ENCODE measurements at places on chromosomes 1 and 21.

GRCh38 chr1:14969006-14969405 lies 184.5 kb upstream of the TMEM51 start:
- DNase-seq: no peak

DNA sequence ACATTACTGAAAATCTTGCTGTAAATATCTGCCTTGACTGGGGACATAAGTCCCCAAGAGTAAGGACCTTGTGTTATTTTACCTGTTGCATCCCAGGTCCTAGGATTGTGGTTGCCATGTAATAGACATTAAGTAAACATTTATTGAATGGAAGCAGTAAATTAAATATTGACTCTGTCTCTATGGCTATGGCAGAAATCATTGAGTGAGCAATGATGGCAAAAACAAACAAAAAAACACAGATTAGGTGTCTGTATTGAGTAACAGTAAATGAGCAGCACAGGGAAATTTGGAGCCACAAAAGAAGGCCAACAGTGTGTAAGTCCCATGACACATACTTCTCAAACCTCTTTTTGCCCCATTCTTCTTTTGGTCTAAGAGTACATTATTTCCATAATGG lies 240.4 kb downstream of the NFIA start:
- DNase-seq: no peak

GRCh38 chr1:18748435-18748834 lies 111.0 kb downstream of the TAS1R2 start:
- DNase-seq: no peak

- DNase-seq: no peak
Measured at GRCh38 chr1:43604192-43604591, 45.8 kb upstream of the KDM4A start.

GRCh38 chr1:59071289-59071688 lies 225.6 kb upstream of the FGGY start:
- DNase-seq: no peak

DNA sequence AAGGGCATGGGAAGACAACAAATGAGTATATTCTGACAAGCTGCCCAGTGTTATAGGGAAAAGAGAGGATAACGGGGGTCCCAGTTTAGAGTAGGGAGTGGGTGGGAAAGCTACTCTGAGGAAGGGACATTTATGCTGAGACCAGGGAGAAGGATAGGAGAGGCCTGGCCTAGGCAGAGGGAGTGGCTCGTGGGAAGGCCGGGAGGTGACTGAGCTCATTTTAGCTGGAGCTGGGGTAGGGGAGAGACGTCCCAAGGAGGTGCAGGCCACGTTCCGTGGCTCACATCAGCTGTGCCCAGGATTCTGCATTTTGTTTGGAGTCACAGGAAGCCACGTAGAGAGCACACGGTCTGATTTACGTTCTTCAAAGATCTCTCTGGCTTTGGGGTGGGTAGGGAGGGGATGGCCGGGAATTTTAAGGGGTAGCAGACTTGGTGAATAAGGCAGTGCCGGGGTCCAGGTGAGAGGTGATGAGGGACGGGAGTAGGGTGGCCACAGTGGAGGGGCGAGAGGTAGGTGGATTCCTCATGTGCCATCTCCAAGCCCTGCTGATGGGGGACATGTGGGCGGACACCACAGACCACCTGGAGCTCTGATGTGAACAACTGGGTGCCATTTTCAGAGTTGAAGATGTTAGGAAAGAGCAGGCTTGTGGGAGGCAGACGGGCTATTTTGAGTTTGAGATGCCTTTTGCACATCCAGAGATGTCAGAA lies 4.7 kb downstream of the TINAGL1 start:
- DNase-seq: no peak

GRCh38 chr1:39177706-39178105 lies 26.8 kb upstream of the MACF1 start:
- no peak for DNase-seq

DNA sequence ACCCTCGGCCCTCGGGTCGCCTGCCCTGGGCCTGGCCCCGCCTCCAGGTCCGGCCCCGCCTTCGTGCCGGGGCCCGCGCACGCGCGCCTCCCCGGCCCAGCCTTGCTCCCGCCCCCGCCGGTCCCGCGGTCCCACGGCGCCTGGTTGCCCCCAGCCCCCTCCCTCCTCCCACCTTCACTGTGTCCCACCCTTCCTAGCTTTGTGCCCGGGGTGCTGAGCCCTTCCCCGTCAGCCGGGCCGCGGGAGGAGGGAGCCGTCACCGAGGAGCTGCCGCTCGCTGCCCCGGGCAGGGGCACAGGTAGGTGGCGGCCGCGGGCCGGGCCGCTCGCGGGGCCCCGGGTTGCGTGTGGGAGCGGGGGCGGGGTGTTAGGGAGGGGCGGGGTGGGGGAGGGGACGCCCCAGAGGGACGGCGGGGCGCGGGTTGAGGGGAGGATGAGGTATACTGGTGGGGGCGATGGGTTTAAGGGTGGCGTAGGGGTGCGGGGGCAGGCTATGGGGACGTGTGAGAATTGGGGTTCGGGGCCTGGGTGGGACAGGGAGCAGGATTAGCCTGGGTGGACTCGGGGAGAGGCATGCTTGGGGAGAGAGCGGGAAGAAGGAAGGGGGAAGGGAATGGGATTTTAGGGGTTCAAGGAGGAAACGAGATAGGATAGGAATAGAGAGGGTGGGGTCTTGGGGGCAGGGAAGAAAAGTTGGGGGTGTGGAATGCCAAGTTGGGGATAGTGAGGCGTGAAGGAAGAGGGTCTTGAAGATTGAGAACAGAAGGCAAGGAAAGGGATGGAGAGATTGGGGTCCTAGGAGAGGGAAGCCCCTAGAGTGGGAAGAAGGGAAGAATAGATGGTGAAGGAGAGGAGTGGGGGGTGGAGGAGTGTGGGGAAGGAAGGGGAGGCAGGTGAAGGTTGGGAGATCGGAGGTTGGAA lies at the start of gene LRRC42:
Gene LRRC42, plus strand, starts transcription at position 99 of the 920 bp plus-strand sequence. CDS start 5,650 bp downstream, outside the sequence.
- DNase-seq: no peak

- peak; percentile 48 for DNase-seq
Measured at GRCh38 chr1:151047591-151047924, at the start of gene C1orf56. TSS of gene C1orf56 (plus strand) at chr1:151047751. CDS start at chr1:151047848, 97 bp downstream.

DNA sequence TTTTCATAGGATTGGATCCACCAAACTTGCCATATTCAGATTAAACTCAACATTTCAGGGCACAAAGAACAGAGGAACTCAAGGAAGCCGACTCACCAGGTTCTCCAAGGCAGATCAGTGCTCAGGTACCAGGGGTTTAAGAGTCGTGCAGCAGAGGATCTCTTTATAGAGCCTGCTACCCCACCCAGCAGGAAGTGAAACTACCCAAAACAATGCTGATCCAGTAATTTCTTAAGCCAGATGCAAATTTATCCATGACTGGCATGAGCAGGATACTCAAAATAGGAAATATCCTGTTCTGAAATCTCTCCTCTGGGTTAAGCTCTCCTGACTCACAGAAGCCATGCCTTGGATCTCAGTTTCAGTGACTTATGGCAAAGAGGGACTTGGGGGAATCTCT lies at the start of gene SPRR2A:
Gene SPRR2A, minus strand, starts transcription at position 138 of the 400 bp plus-strand sequence. CDS start 777 bp downstream, outside the sequence.
- no peak for DNase-seq

- DNase-seq: no peak
Measured at GRCh38 chr21:43312011-43312410, 114.9 kb downstream of the SIK1 start.

GRCh38 chr1:5915587-5916571 lies 76.3 kb downstream of the NPHP4 start:
- no peak for DNase-seq

DNA sequence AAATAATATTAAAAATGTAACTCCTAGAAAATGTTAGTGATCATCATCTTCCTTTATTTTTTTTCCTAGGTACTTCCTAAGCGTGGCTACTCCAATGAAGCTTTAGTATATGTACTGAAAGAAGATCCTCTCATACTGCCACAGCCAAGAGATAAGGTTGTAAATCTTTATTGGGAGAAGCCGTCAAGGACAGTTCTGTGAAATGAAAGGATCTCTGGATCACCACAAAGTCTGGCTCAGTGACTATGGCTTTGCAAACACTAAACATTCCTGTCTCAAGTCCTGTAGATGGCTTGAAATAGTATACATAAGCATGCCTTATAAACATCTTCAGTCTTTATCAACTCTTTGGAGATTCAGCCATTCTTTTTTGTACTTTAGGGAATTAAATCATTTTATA lies 61.2 kb upstream of the DPH5 start:
- no peak for DNase-seq

DNA sequence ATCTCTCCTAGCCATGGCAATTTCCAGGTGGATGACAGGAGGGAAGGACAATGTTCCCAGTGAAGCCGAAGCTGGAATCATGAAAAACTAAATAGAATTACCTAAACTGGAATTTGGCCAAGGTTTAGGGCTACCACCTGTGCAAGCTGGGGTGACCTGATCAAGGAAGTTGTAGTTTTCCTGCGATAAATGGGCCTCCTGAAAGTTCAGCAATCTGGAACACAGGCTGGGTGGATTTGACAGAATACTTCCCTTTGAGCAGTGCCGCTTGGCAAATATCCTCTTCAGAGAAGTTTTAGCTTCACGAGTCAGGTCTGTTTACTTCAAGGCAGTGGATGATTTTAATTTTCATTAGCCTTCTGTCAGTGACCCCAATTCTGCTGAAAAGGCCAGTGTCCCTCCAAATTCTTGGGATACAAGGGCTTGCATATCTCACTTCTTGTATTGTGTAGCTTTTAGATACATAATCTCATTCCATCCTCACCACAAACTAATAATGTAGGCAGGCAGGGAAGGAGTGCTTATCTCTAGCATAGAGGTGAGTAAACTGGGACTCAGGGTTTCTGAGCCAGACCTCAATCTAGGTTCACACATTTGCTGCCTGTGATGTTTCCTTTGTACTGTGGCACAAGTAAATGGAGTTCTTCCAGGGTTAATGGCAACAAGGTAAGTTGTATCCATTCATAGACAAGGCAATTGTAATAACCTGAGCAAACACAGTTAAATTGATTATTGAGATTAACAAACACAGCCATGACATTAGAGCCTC lies 349.4 kb downstream of the NUF2 start:
- DNase-seq: no peak

GRCh38 chr1:222852326-222852725 lies 37.5 kb downstream of the DISP1 start:
- no peak for DNase-seq

GRCh38 chr1:203088441-203088840 lies 2.6 kb upstream of the MYOG start:
- DNase-seq: no peak

- DNase-seq: no peak
Measured at GRCh38 chr21:27586986-27587385, 620.1 kb upstream of the ADAMTS5 start.

- no peak for DNase-seq
Measured at GRCh38 chr1:196152086-196152485, 456.2 kb downstream of the KCNT2 start.

DNA sequence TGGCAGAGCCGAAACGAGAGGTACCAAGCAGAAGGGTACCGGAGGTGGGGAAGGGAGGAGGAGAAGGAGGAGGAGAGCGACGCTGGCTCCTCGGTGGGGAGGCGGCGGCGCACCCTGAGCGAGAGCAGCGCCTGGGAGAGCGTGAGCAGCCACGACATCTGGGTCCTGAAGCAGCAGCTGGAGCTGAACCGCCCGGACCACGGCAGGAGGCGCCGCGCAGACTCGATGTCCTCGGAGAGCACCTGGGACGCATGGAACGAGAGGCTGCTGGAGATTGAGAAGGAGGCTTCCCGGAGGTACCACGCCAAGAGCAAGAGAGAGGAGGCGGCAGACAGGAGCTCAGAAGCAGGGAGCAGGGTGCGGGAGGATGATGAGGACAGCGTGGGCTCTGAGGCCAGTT lies 32.4 kb downstream of the STYXL2 start:
- no peak for DNase-seq

DNA sequence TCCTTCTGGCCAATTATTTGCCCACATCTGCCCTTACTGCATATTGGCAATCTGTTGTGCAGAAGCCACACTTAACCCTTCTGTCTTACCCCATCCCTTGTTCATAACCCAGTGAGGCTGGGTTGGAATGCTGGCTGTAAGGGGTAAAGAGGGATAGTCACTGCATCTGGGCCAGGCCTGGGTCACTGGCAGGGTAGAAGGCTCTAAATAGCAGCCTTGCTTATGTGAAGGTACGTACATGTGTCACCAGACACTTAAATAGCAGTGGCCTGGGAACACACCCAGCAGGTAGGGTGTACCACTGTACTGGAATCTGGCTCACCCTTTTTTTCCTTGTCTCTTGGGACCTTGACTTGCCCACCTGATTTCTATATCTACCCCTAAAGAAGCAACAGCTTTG lies 9.9 kb upstream of the TARS2 start:
- no peak for DNase-seq

DNA sequence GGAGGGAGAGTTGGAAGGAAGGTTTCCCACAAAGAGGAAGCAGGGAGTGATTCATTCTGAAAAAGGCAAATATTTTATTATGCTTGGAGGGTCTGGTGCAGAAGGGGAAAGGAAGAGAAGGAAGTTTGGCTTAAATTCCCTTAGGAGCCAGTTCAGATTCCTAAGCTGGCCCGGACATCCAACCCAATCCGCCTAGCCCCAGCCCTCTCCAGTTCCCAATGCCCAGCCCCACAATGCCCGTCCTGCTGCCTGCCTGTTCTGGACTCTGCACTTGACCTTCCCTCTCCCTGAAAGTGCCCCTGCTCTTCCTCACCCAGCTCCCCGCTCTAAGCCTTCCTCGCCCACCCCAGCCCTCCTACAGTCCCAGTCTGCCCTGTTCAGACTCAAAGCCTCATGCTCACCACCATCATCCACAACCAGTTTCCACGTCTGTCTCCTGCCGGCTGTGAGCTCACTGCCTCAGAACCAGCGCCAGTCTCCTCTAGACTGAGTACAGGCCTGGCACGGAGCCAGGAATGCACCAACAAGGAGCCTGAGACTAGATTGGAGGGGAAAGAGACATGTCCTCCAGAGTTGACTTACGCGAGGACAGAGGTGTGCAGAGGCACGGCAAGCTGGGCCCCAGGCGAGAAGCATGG lies 18.9 kb downstream of the CAPN2 start:
- no peak for DNase-seq

DNA sequence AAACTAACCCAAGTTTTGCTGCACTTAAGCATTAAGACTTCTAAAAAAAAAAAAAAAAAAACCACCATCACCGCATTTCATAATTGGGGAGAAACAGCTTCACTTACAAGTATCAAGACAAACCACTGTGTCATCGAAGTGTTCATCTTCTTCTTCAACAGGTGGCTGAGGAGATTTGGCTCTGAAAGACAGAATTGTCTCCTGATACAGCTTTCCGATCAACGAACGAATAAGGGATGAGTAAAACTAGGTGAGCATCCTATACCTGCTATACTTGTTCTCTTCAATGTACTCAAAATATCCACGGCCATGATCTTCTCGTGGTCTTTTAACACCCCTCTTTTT lies 2.0 kb downstream of the HNRNPU start:
- DNase-seq: no peak

GRCh38 chr1:12640237-12640957 lies 3.5 kb upstream of the AADACL4 start:
- DNase-seq: no peak

All from memory B cell (primary cell).